Kidney capillary endothelial cell (primary cell): ENCODE measurements at places on chromosomes 3 and 15.

- DNase-seq = no peak
Observed at GRCh38 chr3:111863942-111864694, 5.1 kb downstream of the PHLDB2 start.

- no peak for DNase-seq
Observed at GRCh38 chr15:100869151-100869999, 10.3 kb upstream of the ALDH1A3 start.

- DNase-seq = no peak
Observed at GRCh38 chr3:175940881-175941280, 1081.7 kb downstream of the NAALADL2 start.

GRCh38 chr15:25596644-25597562 is 158.1 kb upstream of the UBE3A start:
- DNase-seq = no peak

DNA sequence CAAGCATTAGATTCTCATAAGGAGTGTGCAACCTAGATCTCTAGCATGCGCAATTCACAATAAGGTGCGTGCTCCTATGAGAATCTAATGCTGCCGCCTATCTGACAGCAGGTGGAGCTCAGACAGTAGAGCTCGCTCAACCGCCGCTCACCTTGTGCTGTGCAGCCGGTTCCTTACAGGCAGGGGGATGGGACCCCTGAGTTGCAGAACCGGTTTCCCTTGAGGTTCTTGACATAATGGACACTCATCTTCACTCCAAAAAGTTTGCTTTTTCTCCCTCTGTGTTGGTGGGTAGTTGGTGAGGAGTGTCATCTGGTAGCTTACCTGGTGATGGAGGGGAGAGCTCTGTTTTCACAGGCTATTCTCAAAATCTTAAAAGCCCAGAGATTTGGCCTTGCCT is 324.0 kb upstream of the TBL1XR1 start:
- DNase-seq = no peak

- no peak for DNase-seq
Observed at GRCh38 chr3:129379582-129380358, 48.7 kb downstream of the EFCAB12 start.

DNA sequence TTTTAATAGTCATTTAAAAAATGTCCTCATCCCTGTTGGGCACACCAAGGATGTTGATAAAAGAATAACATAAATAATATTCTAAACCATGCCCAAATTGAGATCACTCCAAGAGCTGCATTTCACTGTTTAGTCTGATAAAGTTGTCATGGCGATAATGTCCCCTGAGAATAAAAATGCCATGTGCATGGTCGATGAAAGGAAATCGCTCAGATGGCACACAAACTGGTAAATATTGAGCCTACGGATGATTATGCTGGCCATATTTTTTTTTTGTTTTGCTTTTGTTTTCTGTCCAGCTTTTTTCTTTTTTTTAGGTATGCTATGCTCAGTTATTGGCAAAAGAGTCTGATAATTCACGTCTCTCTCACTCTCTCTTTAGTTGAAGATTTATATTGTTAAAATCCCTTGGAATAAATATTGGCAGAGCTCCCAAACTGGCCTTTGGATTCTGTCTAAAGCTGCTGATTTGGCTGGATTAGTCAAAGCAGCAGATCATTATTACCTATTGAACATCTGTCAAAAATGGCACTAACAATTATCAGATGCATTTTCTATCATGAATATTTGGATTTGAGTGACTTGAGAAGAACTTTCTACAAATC is 643.8 kb downstream of the SQOR start:
- no peak for DNase-seq
